Stimulated activated CD8-positive, alpha-beta memory T cell treated with anti-CD3 and anti-CD28 coated beads, Interleukin-12 subunit alpha, Interleukin-12 subunit beta, amount 100 ng/mL, for 4 hours (primary cell): ENCODE measurements at places on chromosomes 1 and 21.

- DNase-seq, result no peak
Measured at GRCh38 chr1:161185732-161186311, 8.5 kb upstream of the B4GALT3 start.

- DNase-seq, result no peak
Measured at GRCh38 chr1:1203561-1204424, 2.6 kb downstream of the TNFRSF18 start.

GRCh38 chr1:118826669-118827068, 161.5 kb downstream of the TBX15 start:
- no peak for DNase-seq

DNA sequence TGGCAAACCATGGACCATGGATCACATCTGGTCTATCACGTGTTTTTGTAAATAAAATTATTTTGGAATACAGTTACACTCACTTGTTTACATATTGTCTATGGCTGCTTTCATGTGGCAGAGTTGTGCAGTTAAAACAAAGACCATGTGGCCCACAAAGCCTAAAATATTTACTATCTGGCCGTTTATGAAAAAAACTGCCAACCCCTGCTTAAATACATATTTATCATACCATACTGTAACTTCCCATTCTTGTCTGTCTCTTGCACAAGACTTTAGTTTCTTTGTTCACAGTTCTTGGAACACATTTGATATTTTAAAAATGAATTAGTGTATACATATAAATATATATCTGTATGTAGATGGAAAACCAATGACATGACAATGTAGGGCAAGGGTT, 141.5 kb downstream of the PAPPA2 start:
- DNase-seq, result no peak

DNA sequence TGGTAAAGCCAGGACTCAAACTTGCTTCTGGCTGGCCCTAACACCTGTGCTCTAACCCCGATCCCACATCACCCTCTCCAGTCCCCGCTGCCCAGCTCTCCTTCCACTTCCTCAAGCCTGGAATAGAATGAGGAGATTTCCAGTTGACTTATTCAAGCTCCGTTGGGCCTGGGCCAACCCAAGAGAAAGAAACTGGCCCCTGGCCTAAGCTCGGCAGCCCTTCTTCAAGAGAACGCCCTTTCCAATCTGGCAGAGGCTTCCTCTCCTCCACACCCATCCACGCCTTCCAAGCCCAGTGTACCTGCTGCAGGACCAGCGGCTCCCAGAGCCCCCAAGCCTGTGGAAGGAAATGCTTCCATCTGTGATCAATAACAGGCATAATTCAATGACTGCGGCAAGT, 51.9 kb downstream of the LRRN2 start:
- DNase-seq, result no peak
